ENCODE measurements at places on chromosomes 1 and 21.

- no peak for DNase-seq
Measured at GRCh38 chr21:36699546-36700294, 805 bp downstream of the SIM2 start.

DNA sequence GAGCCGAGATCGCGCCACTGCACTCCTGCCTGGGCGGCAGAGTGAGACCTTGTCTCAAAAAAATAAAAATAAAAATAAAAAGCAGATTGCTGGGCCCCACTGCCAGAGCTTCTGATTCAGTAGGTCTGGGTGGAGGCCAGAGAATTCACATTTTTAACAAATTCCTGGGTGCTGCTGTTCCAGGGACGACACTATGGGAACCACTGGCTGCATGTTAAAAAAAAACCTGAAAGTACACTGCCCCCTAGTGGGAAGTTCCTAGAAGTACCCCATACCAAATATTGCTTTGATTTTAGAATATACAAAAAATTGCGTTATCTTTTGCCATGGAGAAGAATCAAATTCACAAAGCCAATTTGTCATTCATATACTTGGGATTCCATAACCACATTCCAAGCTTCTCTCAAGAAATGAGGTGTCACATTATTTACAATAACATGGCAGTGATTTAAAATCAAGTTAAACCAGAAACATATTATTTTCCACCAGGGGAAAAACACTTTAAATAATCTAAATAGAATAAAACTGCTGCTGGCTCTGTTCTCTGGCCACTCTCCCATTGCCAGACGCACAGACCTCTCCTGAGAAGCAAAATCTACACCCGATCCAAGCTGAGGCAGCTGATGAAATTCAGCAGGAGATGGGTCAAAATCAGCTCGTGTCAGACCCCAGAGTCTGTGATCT is 27.4 kb downstream of the SYF2 start:
- DNase-seq, result peak; percentile 4

DNA sequence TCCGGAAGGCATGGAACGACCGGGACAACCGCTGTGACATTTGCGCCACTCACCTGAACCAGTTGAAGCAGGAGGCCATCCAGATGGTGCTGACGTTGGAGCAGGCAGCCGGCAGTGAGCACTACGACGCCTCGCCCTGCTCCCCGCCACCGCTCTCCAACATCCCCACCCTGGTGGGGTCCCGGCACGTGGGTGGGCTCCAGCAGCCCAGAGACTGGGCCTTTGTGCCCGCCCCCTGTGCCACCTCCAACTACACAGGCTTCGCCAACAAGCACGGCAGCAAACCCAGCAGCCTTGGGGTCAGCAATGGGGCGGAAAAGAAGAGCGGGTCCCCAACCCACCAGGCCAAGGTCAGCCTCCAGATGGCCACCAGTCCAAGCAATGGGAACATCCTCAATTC is 212.1 kb downstream of the KIF26B start:
- no peak for DNase-seq

GRCh38 chr1:12178511-12178910 is 11.7 kb downstream of the TNFRSF1B start:
- DNase-seq, result no peak

Measured in hippocampal formation (tissue), 2 donors.